Panc1 (cell line): ENCODE measurements at places on chromosomes 5 and 9. TPM values are rescaled to one million over a fixed set of nuclear protein-coding genes. Genes with fewer than 3 reads are reported as not detected.

GRCh38 chr9:70013598-70014196 is 30.0 kb upstream of the MAMDC2 start:
- no peak for DNase-seq

DNA sequence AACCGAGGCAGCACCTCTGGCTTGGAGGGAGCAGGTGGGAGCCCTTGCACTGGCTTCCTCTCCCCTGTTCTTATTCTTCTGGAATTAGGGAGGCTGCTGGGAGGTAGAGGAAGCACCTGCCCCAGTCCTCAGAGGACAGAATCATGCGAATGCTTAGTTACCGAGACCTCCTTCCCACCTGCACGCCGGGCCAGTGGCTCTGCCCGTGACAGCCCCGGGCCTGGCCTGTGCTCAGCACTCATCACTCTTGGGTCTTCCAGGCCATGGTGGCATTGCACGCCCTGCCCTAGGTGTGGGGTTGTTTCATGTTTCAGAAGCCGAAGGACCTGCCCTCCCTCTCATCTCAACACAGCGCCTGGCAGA is 45.3 kb upstream of the NKD2 start:
- DNase-seq: no peak

GRCh38 chr5:103291606-103292005 is 33.0 kb downstream of the MACIR start:
- no peak for DNase-seq

EQTN gene
- not detected for total RNA-seq

SPAAR gene
- total RNA-seq: not detected

UBQLN1 gene
- 92.8 TPM for total RNA-seq

- DNase-seq: no peak
These were observed 168.9 kb downstream of the MAPKAP1 start for GRCh38 chr9:125538092-125538473.

DNA sequence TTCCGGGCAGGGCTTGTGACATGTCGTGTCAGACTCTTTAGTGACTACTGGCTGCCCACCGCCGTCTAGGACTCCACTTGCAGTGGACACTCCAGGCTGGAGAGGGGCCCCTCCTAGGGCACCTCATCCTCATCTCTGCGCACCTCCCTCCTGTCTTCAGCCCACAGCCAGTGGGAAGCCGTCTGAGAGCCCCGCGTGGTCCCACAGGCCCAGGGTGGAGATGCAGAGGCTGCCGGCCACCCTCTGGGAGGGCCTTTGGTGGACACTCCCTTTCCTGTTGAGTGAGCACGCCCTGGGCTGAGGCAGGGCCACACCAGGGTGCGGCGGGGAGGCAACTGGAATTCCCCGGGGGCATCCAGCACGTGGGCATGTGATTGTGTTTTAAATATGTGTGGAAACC is 80.5 kb downstream of the IRX2 start:
- no peak for DNase-seq
